CD4-positive, alpha-beta T cell treated with Interleukin-10 for 1 hour (primary cell): ENCODE measurements at places on chromosomes 1 and 21.

- DNase-seq: no peak
Measured at GRCh38 chr1:179101566-179101965, 19.7 kb downstream of the TOR3A start.

DNA sequence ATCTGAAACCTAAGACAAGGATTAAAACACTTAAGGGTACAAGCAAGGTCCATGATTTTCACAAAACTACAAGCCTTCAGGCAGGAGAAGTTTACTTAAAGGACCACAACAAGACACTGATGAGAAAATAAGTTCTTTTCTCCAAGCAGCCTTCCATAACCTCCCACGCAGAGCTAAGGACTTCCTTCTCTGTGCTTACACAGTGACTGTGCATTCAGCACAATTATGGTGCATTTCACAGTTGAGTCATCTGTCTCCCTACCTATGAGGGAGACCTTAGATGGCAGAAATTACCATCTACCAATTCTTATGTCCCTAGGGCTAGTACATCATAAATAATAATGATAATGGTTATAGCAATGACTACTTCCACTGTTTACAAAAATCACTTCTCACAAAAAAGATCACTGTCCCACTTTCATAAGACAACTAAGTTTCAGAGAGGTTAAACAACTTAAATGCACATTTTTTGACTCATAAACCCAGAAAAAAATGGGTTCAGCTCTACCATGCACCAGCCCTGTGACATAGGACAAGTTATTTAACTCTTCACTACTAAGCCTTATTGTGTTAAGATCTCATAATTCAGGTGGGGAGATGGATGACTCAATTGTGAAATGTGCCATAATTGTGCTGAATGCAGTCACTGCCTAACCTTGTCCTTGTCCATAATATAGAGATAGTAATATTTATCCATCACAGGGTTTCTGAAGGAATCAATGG lies 45.3 kb downstream of the TARBP1 start:
- no peak for DNase-seq

DNA sequence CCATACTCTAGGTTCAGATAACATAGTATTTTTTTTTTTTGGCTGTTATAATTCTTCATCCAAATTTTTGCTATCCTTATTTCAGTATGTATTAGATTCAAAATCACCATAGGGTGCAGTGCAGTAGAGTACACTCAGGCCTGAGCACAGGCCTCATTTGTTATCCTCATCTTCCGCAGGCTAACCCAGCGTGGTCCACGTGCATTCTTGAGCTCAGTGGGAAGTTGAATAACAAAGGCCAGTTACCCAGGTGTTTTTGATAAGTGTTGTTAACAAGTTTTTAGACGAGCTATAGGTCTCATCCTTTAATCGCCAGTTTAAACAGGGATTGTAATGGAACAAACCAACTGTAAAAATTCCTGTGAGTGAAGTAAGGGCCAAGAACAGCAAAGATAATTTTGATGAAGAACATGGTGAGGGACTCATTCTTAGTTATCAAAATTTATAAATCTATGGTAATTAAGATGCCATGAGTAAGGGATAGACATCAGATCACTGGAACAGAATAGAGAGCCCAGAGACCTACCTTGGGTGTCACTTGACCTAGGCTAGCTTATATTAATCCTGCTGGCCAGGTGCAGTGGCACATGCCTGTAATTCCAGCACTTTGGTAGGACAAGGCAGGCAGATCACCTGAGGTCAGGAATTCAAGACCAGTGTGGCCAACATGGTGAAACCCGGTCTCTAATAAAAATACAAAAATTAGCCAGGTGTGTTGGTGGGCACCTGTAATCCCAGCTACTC lies 22.0 kb downstream of the FLVCR1 start:
- DNase-seq: no peak

DNA sequence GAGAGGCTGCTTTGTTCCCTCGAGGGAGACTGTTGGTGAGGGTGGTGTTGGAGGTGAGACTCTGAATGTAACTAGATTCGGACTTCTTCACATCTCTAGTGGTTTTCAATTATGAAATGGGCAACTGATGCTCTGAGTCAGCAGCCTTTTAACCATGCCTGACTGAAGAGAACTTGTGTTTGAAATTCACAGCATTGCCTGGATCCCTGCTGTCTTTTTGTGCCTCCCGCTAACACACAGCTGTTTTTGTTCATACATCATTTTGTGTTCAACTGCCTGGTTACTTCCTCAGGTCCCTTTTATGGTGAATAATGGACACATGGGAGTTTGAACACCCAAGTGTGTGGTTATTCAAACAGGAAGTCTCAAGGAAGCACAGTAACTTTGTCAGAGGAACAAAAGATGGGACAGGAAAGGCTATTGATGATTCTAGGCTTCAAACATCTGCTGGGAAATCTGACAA lies 16.8 kb downstream of the LAMC1 start:
- DNase-seq: no peak

DNA sequence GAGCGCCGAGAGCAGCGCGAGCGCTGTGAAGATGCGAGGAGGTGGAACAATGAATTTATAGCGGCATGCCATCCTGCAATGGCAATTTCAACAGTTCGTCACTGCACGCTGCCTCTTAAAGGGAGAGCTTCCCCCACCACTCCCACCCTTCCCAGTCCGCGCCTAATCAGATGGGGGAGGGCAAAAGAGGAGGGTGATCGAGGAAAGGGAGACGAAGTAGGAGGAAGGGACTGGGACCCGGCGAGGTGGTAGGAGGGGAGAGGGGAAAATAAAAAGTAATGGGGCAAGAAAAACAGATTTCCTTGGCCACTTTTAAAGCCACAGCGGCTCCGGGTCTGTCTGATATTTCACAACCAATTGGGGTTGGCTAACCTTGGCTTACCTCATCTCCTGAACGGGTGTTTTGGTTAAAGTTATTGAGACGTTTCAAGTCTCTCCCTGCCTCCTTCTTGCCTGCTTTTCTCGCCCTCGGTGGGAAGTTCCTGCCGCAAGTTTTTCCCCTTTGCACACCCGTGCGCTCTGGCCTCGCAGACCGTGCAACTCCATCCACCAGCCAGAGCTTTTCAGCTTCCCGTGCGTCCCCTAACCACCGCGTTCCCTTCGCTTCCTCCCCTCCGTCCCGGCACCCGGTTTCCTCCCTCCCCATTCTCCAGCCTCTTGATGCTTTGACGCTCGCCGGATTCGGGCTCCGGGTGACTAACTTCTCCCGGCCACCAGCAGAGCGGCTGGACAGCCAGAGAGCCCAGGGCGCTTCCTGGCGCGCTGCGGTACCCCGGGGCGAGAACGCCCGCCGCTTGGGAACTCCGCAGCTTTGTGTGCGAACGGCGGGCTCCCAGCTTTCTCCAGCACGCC lies at the start of gene ADAMTS5:
ADAMTS5 (minus strand) TSS at position 27 of the 852 bp plus-strand sequence. CDS start 697 bp downstream, outside the sequence.
- no peak for DNase-seq

GRCh38 chr1:27136998-27137542 lies 17.9 kb downstream of the SLC9A1 start:
- DNase-seq: peak; percentile 78

DNA sequence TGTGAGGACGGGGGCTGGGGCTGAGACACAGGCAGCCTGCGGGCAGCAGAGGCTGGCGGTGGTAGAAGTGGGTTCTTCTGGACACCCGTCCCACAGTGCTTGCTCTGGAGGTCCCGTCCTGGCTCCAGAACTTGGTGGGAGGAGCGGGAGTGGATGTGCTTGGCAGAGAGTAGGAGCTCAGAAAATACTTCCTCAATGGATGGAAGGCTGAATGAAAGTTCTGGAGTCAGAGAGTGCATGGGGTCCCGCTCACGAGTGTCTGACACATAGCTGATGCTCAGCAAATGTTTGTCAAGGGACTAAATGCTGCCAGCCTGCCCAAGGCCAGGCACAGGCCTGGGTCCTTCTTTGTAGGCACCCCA lies 13.4 kb upstream of the NES start:
- no peak for DNase-seq

- no peak for DNase-seq
Measured at GRCh38 chr1:184116287-184116686, 64.8 kb downstream of the TSEN15 start.

DNA sequence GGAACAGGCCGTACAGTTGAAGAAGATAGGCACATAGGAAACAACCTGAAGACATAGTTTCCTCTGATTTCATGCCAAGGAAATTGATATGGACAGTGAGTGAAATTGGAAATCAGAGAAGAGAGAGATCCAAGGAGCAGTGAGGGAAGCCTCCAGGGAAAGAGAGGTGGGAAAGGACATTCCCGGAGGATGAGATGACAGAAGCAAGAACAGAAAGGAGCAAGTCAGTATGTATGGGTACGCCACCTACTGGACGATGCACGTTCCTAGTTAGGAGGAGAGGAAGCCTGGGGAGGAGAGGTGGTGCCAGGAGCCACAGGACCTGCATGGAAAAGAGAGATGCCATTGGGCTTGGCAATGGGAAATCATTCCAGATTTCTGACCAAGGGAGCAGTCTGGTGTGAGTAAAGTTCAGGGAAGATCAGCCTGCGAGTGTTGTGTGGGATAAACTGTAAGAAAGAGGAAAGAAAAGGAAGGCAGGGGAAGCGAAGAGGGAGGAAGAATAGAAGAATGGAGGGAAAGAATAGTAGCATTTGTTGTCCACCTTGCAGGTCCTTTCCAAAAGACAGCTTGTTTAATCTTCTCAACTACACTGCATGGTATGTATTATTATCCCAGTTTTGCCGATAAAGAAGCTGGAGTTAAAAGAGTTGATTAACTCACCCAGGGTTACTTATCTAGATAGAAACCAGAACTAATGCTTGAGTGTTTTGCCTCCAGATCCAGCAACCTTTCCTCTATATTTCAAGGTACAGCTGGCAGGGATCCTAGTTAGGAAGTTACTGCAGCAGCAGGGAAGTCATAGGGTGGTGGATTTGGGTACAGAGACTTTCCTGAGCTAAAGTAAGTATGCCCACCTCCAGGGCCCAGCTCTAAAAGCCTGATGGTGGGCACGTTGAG lies 27.4 kb downstream of the C1orf116 start:
- DNase-seq: peak; percentile 33

GRCh38 chr1:240706150-240706935 lies 94.4 kb upstream of the GREM2 start:
- no peak for DNase-seq

GRCh38 chr1:25731148-25731547 lies 68.8 kb upstream of the SELENON start:
- no peak for DNase-seq

DNA sequence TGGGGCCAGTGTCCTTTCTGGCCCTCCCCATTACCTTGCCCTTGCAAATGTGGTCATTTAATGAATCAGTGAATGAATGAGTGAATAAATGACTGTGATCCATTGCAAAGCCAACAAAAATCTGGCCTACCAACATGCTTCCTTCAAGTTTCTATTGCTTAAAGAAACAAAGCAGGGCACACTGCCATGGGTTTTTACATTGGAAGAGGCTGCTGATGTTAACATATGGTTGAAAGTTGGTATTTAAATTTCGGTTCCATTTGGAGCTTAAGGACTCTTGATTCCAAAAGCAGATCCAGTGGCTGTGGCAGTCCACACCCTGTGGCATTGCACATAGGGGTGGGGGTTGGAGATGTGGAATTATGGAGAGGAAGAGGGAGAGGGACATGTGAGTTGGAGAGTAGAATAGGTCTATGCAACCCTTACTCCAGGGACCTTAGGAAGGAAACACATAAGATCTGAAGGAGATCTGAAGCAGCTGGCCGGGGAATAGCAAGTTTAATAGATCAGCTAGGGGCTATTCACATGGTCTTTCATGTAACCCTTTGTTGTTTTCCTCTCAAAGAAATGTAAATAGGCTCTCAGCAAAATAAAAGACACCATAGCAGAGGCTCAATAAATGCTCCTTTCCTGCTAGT lies 7.2 kb downstream of the ABCA4 start:
- no peak for DNase-seq

DNA sequence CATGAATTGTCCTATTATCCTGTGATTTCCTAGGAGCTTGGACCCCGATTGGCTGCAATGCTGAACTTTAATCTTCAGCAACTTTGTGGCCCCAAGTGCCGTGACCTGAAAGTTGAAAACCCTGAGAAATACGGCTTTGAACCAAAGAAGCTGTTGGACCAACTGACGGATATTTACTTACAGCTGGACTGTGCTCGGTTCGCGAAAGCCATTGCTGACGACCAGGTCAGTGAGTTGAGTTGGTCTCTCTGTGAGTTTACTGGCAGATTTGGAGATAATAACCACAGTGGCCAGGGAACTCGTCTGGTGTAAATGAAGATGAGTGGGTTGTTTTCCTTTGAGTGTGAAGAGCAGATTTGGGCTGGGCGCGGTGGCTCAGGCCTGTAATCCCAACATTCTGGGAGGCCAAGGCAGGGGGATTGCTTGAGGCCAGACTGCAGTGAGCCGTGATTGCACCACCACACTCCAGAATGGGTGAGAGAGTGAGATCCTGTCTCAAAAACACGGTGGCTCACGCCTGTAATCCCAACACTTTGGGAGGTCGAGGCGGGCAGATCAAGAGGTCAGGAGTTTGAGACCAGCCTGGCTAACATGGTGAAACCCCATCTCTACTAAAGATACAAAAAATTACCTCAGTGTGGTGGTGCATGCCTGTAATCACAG lies 39.1 kb upstream of the KIF1B start:
- no peak for DNase-seq

DNA sequence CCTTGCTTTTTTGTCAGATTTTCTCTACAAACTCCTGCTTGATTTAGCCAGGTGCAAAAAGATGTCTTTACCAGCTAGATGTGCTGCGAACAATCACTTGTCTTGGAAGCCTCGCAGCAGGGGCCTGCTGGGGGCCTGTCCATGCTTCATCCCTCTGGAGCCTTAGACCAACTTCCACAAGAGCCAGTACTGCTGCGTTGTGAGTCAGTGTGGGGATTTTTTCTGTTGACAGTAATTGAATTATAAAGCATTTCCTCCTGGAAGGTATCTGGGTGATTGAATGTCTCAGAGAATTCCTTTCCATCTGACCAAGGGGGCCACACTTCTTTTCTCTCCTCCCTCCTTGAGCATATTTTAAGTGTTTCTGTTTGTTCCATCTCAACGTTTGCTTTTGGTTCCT lies 40.4 kb upstream of the LDLRAP1 start:
- no peak for DNase-seq

- no peak for DNase-seq
Measured at GRCh38 chr1:179016706-179017382, 8.8 kb upstream of the FAM20B start.

DNA sequence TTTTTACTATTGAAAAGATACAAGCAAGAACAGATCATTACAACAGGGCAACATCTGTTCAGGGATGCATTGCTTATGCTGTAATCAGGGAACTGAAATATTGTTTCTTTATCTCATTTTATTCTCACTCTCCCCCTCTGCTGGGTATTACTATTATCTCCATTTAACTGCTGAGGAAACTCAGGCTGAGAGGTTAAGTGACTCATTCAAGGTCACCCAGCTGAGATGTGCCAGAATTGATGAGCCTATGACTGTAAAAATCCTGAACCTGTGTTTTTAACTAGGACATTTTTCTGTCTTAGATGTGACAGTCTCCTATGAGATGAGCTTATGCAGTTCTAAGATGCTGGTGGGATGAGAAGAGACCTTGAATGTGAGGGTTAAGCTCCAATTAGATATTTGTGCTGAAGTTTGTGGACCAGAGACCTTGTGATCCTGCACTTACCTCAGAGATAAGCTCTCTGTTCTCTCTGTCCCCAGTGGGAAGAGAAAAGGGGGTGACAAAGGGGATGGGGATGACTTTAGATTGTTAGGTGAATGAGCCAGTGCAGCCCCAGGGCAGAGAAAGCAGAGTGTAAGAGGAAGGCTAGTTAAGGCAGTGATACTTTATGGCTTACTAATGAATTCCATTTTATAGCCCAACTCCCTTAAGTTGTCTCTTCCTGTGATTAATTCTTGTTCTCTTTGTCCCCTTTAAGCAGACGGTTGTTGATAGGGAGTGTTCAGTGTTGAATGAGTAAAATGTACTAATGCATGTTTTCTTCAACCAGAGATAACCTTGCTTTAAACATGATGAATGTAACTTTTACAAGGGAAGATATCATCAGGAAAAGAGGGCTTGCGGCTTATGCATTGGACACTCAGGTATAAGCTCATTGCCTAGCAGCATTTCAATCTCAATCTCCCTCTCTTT lies 111.4 kb downstream of the HLX start:
- no peak for DNase-seq
